Activated T-helper 2 cell treated with anti-CD3 and anti-CD28 coated beads, Interferon-gamma antibody, Interleukin-2, Interleukin-4, amounts not matched to agents 10 μg/mL and 5 μg/mL and 100 μg/mL, durations not matched to agents 14 hours and 24 hours and 36 hours (primary cell): ENCODE measurements at places on chromosomes 2 and 18. TPM values are rescaled to one million over a fixed set of nuclear protein-coding genes. Genes with fewer than 3 reads are reported as not detected.

DNA sequence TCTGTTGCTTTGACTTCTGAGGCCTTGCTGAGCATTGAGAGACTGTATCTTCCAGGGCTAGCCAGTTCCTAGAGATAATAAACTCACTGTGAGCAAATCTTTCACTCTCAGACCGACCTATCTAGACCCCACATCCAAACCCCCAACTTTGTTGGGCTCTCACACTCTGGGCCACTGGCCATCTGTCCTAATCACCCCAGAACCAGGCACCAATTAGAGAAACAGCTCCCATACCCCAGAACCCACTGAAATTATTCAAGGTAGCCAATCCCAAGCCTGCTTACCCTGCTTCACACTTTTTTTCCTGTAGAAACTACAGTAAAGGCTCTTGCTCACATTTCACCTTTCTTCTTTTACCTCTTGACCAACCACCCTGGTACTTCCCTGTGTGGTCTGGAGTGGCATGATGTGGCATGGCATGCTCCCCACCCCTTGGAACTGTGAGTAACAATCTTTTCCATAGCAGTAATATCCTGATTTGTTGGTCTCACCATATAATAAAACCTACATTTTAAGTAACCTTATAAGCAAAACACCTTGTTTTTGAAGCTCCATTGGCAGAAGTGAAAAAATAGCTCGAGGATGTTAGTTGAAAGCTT, 55.2 kb downstream of the ANKRD12 start:
- DNase-seq = no peak
- no peaks in the 10 kb centered on the region for H3K27me3 ChIP-seq
- peaks cover 73% of the 10 kb centered on the region for H3K36me3 ChIP-seq
- no peak overlapping the region for H3K4me3 ChIP-seq
- peaks cover 5% of the 10 kb centered on the region for H3K4me1 ChIP-seq

- no peak for DNase-seq
- H3K36me3 ChIP-seq = no peaks in the 10 kb centered on the region
- no peak overlapping the region for H3K27ac ChIP-seq
- no peak overlapping the region for H3K4me3 ChIP-seq
Observed at GRCh38 chr2:137764646-137765045, 199.6 kb upstream of the HNMT start.

DNA sequence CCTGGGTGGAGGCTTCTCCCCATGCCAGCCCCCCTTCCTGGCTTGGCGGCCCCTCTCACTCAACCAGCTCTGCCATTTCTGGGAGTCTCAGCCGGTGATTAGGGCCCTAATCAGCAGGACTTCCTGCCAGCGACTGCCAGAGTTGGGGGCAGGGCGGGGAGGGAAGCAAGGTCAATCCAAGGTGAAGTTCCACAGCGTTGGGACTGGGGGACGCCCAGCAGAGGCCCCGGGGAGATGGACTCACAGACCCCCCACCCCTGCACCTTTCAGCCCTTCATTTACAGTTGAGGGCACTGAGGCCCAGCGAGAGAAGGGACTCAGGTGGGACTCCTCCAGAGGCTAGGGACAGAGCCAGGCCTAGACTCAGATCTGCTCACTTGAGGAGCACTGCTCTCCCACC, 65.3 kb downstream of the TNS1 start:
- H3K27me3 ChIP-seq = peaks cover 4% of the 10 kb centered on the region
- H3K36me3 ChIP-seq = no peaks in the 10 kb centered on the region
- no peak overlapping the region for H3K4me3 ChIP-seq
- no peak for DNase-seq

DNA sequence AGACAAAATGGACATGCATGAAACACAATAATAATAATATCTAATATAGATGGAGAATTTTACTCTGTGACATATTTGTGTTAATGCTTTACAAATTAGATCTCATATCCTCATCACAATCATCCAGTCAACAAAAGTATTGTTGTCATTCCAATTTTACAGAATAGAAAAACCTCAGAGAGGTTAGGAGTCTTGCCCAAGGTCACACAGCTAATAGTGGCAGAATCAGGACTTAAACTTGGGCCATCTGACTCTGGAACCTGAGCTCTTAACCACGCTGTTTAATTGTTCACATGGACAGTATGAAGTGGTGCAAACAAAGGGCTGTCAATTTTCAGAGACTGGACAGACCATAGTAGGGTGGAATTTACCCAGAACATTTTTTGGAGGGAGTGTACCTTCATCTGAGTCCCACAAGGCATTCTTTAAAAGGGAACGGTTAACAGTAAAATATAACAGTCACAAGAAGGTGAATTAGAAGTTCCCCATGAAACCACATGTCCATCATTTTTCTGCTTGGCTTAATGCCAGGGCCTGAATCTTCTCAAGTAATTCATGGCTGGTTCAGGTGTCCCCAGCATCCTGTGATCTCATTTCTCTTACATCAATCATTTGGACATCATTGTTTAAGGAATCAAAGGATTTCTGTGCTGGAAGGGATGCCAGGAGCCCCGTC, 35.4 kb upstream of the CCDC93 start:
- no peak for DNase-seq
- peaks cover 9% of the 10 kb centered on the region for H3K4me1 ChIP-seq
- H3K4me3 ChIP-seq = no peak overlapping the region
- no peaks in the 10 kb centered on the region for H3K36me3 ChIP-seq

- no peak overlapping the region for H3K4me3 ChIP-seq
- H3K4me1 ChIP-seq = no peaks in the 10 kb centered on the region
- DNase-seq = no peak
Observed at GRCh38 chr2:118294063-118294462, 205.8 kb downstream of the INSIG2 start.

DNA sequence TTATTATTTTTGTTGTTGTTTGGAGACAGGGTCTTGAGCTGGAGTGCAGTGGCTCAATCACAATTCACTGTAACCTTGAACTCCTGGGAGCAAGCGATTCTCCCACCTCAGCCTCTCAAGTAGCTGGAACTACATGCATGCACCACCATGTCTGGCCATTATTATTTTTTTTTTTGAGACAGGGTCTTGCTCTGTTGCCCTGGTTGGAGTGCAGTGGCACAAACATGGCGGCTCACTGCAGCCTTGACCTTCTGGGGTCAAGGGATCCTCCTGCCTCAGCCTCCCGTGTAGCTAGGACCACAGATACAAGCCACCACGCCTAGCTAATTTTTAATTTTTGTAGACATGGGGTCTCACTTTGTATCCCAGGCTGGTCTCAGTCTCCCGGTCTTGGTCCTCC, 20.0 kb upstream of the XPO1 start:
- H3K4me3 ChIP-seq = no peak overlapping the region
- peaks cover 7% of the 10 kb centered on the region for H3K27me3 ChIP-seq
- no peak for DNase-seq
- H3K4me1 ChIP-seq = peaks cover 2% of the 10 kb centered on the region

GRCh38 chr2:172293952-172294351, 133.4 kb upstream of the ITGA6 start:
- no peaks in the 10 kb centered on the region for H3K4me1 ChIP-seq
- no peak overlapping the region for H3K4me3 ChIP-seq
- no peak overlapping the region for H3K27ac ChIP-seq
- H3K36me3 ChIP-seq = no peaks in the 10 kb centered on the region

- H3K27me3 ChIP-seq = no peaks in the 10 kb centered on the region
- H3K4me1 ChIP-seq = no peaks in the 10 kb centered on the region
- no peak overlapping the region for H3K27ac ChIP-seq
- no peak overlapping the region for H3K4me3 ChIP-seq
- no peaks in the 10 kb centered on the region for H3K36me3 ChIP-seq
- DNase-seq = no peak
Observed at GRCh38 chr18:5787936-5788335, 107.4 kb downstream of the TMEM200C start.

DNA sequence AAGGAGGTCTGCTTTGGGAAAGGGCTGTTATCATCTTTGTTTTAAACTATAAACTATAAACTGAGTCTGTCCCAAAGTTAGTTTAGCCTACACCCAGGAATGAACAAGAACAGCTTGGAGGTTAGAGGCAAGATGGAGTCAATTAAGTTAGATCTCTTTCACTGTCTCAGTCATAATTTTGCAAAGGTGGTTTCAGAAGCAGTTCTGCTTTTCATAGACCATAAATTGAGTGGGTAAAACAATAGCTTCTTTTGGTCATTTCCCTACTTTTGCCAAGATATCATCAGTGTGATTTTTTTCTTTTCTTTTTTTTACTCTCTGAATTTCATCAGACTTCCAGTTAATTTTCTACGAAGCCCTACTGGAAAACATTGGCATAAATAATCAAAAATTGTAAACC, 117.0 kb downstream of the AP1S3 start:
- no peak overlapping the region for H3K27ac ChIP-seq
- no peak for DNase-seq
- H3K36me3 ChIP-seq = peaks cover 2% of the 10 kb centered on the region
- H3K27me3 ChIP-seq = peaks cover 3% of the 10 kb centered on the region
- peaks cover 6% of the 10 kb centered on the region for H3K4me1 ChIP-seq
- no peak overlapping the region for H3K4me3 ChIP-seq

DNA sequence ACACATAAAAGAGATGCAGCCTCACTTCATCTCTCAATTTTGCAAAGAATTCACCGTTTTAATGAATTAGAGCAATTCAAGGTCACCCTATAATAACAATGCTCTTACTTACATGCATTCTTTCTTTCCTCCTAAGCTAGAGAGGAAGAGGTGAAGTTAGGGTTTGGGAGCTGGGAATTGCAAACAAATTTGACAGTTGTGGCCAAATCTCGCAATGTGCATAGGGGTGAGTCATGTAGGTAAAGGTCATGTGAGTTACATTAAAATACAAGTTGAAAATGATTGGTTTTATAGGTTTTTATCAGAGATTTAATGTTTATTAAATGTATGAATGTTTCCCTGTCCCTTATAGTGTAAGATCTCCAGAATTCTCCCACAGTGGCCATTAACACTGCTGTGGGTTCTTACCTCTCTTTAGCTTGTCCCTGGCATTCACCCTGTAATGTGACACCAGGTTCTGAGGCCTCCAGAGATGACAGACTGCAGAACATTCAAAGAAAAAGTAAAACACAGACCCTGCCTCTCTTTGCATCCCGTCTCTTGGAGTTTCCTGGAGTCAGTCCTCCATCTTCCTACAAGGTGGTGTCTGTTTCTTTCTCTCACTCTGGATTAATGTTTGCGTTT, 53.7 kb upstream of the LGALSL start:
- no peaks in the 10 kb centered on the region for H3K36me3 ChIP-seq
- peaks cover 1% of the 10 kb centered on the region for H3K27me3 ChIP-seq
- no peak for DNase-seq
- no peak overlapping the region for H3K27ac ChIP-seq
- peaks cover 3% of the 10 kb centered on the region for H3K4me1 ChIP-seq

DNA sequence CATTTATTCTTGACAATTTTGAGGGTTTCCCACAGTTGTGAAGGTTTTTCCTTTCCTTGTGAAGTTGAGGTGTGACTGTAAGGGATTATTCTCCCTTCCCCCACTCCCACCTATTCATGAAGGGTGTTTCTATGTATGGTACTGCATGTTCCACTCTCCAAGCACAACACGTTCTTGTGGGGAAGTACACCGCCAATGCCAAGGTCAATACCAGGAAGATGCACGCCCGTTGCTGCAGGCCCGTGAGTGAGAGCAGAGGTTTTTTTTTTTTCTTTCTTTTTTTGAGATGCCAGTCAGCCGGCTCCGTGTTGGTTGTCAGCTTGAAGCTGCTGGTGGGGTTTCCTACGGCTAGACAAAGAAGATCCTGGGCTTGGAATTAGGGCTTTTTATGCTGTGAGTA, 38.6 kb upstream of the EPHA4 start:
- peaks cover 4% of the 10 kb centered on the region for H3K27me3 ChIP-seq
- H3K4me1 ChIP-seq = no peaks in the 10 kb centered on the region
- DNase-seq = no peak
- no peak overlapping the region for H3K4me3 ChIP-seq
- H3K36me3 ChIP-seq = no peaks in the 10 kb centered on the region

DNA sequence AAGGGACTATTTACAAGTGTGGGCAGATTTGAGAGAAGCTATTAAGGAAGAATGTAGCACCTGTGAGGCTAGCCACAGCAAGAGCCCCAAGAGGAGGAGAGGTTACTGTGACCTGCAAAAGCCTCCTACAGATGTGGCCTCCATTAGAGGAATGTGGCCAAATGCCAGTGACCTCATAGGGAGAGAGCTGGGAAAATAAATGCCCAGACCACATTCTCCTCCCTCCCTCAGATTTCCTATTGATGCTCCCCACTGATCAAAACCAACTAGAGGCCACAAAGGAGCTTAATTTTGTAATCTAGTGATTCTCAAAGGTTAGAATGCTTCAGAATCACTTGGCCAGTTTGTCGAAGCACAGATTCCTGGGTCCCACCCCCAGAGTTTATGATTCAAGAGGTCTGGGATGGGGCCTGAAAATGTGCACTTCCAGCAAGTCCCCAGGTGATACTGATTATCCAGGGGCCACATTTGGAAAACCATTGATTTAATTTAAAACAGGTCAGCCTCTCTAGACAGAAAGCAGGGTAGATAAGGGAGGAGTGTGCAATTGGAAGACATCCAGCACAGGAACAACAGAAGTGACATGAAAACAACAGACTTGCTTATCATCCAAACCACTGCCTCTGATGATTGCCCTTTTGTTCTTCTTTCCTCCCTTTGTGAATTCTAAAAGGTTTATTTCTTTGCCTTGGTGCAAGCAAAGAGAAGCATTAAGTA, 61.2 kb upstream of the RBBP8 start:
- peaks cover 16% of the 10 kb centered on the region for H3K27me3 ChIP-seq
- no peak for DNase-seq
- no peak overlapping the region for H3K4me3 ChIP-seq
- no peaks in the 10 kb centered on the region for H3K36me3 ChIP-seq

GRCh38 chr2:236731767-236732580, 162.3 kb downstream of the ACKR3 start:
- H3K4me1 ChIP-seq = no peaks in the 10 kb centered on the region
- H3K4me3 ChIP-seq = no peak overlapping the region
- no peaks in the 10 kb centered on the region for H3K36me3 ChIP-seq

GRCh38 chr18:49709347-49709690, 104.0 kb downstream of the ACAA2 start:
- no peak for DNase-seq
- H3K4me3 ChIP-seq = no peak overlapping the region
- H3K36me3 ChIP-seq = no peaks in the 10 kb centered on the region
- no peak overlapping the region for H3K27ac ChIP-seq
- H3K27me3 ChIP-seq = peaks cover 38% of the 10 kb centered on the region
- H3K4me1 ChIP-seq = no peaks in the 10 kb centered on the region

- H3K27ac ChIP-seq = no peak overlapping the region
- peaks cover 58% of the 10 kb centered on the region for H3K27me3 ChIP-seq
- no peaks in the 10 kb centered on the region for H3K36me3 ChIP-seq
- H3K4me3 ChIP-seq = no peak overlapping the region
Observed at GRCh38 chr2:237479747-237480146, 7.3 kb upstream of the MLPH start.

DNA sequence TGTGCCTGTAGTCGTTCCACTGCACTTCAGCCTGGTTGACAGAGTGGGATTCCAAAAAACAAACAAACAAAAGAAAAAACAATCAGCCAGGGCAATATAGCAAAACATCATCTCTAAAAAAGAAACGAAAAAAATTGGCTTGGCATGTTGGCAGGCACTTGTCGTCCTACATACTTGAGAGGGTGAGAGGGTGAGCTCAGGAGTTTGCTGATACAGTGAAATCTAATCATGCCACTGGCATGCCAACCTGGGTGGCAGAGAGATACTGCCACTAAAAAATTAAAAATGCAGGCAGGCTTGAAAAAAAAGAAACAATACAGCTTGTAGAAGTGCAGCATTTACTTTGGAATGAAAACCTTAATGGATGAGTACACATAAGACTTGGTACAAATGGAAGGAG, 282.9 kb upstream of the RGPD4 start:
- no peak overlapping the region for H3K27ac ChIP-seq
- no peak for DNase-seq
- no peaks in the 10 kb centered on the region for H3K27me3 ChIP-seq
- no peak overlapping the region for H3K4me3 ChIP-seq

KIAA1328 gene
- 7.4 and 7.9 TPM in 2 replicates for total RNA-seq

RTP5 gene
- 0.09 and 0.30 TPM in 2 replicates for total RNA-seq

G6PC2 gene
- total RNA-seq = not detected in 2 replicates

RAD51AP2 gene
- total RNA-seq = not detected in 2 replicates

PIGN gene
- total RNA-seq = 29.4 and 29.6 TPM in 2 replicates

UGT1A3 gene
- not detected in 2 replicates for total RNA-seq

MOCOS gene
- 0.16 and 0.25 TPM in 2 replicates for total RNA-seq

SCYGR7 gene
- total RNA-seq = not detected in 2 replicates

LYG2 gene
- total RNA-seq = not detected in 2 replicates
